Stimulated activated CD8-positive, alpha-beta memory T cell treated with anti-CD3 and anti-CD28 coated beads, Interleukin-2, amount 100 ng/mL, for 48 hours (primary cell): ENCODE measurements at places on chromosomes 12 and 14.

DNA sequence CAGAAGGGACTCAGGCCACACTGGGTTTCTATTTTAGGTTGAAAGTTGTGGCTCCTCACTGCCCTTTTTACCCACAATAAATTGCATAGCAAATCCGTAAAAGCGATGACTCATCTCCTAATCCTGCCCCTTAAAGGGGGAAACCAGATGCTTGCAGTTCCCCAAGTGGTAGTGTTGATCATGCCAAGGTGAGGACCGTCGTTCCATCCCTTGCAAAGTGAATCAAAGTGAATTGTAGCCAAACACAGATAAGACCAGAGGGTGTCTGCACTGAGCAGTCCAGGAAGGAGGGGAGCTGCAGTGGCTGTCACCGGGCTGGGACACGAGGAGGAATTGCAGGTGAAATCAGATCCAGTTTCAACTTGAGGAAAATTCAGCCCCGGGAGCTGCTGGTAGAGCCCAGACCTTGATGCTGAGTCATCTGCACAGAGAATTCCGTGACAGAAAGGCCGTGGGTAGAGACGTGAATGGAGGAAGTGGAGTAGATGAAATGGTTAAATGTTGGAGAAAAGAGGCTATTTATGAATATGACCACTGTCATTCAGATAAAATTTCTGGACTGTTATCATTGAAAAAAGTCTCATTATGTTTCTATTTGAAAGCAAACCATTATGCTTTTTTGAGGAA, 44.2 kb upstream of the MMP17 start:
- DNase-seq = no peak

DNA sequence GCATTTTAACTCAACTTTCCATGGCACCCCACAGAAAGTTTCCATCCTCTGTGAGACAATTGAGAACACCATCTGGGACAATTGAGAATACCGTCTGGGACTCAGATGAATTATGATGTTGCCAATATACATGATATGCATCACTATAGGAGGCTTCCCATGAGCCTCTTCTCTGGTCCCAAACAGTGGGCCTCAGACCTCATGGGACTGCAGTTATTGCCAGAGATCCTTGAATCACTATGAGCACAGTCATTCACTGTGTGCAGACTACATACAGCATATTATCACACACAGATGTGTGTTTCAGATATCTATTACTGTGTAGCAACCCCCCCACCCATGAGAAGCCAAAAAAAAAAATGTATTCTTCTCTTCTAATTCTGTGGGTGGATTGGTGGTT, 134.4 kb downstream of the GXYLT1 start:
- DNase-seq = no peak

DNA sequence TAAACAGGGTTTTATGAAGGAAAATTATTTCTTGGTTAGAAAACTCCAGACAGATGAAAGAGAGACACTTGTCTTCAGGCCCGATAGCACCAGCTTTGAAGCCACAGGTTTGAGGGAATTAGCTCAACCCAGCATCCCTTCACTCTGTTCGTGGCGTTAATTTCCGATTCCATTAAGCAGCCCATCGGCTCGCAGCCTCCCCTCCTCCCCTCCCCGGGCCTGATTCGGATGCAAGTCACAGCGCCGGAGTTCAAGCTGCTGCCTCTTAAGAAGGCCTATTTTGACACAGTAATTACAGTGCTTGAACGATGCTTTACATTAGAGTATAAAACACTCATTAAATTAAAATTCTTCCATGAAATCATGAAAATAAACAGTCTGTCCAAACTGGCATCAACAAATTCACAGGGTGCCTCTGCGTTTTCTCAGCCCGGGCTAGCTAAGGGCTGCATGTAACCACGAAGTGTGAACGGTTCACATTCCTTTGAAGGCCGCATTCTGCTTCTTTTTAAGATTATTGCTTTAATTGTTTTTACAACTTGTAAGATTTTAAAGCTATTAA, 145.8 kb downstream of the DICER1 start:
- DNase-seq = no peak

- no peak for DNase-seq
These were observed 84.2 kb downstream of the PHETA1 start for GRCh38 chr12:111284709-111285108.

- DNase-seq = no peak
These were observed 1.5 kb upstream of the GALNT6 start for GRCh38 chr12:51392556-51393237.

DNA sequence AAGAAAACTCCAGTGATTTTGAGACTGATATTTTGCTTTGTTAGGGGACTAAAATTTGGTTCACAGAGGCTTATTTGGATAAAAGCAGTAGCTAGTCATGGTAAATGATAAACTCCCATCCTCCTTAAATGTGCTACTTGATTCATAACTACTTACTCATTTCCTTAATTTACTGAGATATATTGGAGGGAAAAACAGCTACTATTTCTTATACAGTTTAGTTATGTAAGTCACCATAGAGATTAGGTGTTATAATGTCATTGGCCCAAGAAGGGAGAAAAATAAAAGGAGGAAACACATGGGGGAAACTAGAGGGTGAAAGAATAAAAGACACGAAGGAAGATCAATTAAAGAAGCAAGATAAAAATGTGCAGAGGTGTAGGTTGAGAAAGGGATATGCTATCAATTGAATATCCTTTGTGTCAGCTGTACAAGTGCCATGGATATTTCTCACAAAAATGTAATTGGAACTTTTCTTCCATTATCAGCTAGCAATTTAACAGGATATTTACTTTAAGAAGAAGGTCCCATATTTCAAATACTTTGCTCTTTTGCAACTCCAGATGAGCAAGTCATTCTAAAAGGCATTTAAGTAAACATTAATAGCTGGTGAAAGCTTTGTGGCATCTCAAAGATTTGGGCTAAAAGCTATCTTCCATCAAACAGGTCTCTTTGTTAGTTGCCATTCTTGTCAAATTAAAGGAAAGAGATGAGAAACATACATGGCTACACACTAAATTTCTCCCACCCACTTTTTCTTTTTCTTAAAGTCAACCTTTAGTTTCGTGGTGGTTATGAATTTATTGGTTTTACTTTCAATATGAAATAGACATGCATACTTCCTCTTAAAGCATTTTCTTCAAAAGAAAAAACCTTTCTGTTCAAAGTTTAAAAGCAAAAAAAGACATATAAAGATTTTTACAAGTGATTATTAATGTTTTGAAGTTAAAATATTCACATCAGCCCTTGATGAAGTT, 439.5 kb downstream of the CCER1 start:
- DNase-seq = no peak

DNA sequence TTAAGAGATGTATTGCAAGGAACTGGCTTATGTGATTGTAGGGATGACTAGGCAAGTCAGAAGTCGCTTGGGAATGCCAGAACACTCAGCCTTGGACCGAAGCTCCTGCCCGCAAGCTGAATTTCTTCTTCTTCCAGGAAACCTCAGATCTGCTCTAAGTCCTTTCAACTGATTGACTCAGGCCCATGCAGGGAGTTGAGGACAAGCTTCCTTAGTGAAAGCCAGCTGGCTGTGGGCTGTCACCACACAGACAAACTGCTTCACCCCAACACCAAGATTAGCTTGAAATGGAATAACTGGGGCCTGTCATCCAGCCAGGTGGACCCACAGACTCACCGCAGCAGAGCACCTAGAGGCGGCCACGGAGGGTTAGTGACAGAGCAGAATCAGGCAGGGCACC, 24.7 kb downstream of the BDKRB2 start:
- DNase-seq = no peak

GRCh38 chr12:590206-590750, 73.0 kb downstream of the NINJ2 start:
- DNase-seq = no peak

DNA sequence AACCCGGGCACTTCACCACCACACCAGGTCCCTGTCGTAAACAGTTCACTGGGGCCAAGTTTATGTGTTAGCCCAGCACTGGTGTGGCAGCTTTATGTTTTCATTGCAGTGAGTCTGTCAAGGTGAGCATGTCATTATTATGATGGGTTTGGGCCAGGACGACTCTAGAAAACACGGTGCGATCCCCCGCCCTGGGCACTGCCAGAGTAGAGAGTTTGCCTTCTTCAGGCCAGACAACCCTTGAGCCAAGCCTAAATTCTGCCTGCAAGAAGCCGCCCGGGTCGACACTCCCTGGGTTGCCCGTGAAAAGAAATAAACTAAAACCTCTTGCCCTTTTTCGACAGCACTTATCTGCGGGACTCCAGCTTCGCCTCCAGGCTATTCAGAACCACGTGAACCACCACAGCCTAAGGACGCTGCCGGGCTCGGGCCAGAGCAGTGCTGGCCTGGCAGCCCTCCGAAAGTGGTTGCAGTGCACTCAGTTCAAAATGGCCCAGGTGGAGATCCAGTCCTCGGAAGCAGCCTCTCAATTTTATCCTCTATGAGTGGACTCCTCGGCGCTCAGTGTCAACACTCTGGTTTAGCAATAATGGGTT, 81.8 kb downstream of the PRIMA1 start:
- DNase-seq = no peak

DNA sequence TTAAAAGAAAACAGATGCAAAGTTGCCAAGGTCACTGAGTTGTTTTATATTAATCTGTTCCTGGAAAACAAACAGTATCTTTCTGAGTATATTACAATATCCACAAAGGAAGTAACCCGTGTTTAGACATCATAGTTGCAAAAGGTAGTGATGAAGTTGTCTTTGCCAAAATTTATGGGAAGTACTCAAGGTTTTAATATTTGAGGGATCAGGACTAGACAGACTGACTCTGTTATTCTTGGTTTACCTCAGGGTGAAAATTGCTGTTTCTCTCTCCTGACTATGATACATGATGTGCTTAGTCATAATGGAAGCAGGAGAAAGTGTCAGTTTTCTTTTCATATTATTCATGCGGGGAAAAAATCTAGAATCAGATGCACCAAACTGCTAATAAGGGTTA, 28.3 kb downstream of the TMEM233 start:
- DNase-seq = no peak

- DNase-seq = no peak
These were observed 15.9 kb upstream of the ATP6V0A2 start for GRCh38 chr12:123696207-123696606.

DNA sequence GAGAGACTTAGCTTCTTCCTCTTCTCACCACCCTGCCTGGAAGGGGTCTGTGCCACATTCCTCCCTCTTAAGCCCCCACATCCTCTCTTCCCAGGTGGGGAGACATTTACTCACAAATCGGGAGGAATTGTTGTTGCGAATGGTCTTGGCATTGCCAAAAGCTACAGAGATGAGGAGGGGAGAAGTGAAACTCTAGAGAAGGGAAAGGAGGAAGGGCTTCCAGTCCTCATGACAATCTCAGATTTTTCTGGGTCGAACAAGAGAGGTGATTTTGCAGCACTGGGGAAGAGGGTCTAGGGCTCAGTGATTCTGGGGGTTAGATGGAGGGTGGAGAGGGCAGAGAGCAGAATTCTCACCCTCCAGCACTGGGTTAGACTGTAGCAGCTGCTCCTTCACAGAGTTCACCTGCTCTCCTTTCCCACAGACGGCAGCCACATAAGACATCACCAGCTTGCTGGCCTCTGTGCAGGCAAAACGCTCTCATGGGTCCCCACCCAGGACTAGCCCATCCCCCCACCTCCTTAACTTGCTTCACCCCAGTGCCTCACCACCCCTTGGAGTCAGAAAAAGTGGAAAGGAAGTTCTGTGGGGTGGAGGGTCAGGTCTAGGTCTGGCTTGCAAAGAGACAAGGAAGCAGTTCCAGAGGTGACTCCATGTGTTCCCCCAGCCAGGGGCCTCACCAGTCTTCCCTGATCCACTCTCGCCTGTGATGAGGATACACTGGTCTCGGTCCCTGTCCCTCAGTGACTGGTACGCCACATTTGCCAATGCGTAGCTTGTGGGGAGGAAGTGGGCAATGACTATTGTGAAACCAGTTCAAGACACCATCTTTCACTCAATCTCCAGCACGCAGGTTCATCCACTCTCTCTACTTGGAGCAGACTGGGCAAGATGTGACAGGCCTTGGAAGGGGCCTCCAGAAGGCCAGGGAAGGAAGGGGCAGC, 2.7 kb downstream of the MYO1A start:
- peak; percentile 46 for DNase-seq

DNA sequence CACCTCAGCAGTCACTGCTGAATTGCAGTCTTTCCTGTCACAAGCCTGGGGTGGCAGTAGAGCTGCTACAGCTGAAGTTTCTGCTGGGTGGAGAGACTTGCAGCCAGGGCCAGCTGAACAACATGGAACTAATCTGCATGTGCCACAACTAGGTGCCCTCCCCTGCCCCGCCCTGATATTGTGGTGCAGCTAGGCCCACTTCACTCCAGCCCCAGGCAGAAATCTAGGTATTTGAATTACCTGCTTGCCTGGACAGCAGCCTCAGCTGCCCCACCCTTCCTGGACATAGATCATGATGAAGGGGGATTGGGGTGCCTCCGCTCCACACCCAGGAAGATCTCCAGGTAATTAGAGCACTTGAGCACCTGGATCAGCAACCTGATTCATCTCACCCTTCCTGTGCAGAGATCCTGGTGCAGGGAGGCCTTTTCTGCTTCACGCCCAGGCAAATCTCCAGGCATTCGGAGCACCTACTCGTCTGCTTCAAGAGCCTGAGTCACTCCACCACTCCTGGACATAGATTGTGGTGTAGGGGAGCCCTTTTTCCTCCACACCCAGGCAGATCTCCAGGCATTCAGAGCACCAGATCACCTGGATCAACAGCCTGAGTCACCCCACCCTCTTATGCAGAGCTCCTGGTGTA, 477.0 kb downstream of the SOX5 start:
- no peak for DNase-seq
